Right renal pelvis (tissue), 4 donors: ENCODE measurements at places on chromosomes 16 and 17. TPM values are rescaled to one million over a fixed set of nuclear protein-coding genes. Genes with fewer than 3 reads are reported as not detected.

DNA sequence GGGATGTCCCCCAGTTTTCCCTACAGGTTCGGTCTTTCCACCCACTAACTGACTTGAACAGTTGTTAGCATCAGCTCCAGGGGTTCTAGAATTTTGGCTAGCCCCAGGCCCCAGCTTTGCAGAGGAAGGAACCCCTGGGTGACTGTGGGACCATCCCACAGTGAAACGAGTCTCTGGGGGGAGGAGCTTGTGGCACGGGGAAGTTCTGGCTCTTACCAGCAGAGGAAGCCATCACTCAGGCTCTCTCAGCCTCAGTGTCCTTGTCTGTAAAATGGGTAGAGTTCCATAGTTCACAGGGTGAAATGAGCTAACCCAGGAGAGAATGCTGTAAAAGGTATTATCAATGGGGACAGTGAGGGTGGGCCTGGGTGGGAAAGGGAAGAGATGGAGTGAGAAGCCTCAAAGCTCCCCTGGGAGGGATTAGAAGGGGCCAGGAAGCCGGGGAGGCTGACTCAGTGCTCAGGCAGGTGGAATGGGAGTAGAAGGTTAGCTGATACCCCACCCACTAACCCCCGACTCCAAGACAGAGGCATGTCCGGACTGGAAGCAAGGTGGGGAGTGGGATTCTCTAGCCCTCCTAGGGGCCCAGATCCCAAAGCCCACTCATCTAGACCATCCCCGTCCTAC is 30.9 kb upstream of the CDC42EP4 start:
- no peak for DNase-seq

- no peak for DNase-seq
Measured at GRCh38 chr16:75931970-75932369, 205.7 kb upstream of the CPHXL start.

DNA sequence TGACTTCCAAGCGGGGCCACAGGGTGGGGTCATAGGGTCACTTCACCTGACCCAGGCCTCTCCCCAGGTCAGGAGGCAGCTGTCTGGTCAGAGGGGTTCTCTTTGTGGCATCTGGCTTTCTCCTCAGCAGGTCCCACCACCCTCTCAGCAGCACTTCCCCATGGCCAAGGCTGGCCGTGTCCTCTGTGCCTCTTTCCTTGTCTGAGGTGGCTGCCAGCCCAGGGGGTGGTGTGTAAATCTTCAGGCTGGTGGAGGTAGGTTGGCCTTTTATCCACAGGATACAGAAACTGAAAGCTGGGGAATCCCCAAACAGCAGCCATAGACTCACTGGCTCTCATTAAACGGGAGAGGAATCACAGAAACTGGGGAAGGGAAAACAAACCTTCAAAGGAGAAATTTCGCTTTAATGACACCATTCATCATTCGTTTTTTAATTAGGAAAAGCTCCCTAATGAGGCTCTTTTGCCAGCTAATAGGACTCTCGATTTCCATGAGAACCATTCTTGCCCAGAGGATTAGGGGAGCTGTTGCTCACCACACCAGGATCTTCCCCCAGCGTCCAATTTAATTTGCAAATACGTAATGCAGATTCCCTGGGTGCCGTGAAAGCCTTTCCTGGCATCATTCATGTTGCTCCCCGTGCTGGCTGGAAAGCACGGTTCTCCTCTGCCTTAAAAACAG is 18.0 kb downstream of the C17orf75 start:
- DNase-seq, result no peak

- DNase-seq, result no peak
Measured at GRCh38 chr17:58913971-58914769, 158.5 kb downstream of the PPM1E start.

DNA sequence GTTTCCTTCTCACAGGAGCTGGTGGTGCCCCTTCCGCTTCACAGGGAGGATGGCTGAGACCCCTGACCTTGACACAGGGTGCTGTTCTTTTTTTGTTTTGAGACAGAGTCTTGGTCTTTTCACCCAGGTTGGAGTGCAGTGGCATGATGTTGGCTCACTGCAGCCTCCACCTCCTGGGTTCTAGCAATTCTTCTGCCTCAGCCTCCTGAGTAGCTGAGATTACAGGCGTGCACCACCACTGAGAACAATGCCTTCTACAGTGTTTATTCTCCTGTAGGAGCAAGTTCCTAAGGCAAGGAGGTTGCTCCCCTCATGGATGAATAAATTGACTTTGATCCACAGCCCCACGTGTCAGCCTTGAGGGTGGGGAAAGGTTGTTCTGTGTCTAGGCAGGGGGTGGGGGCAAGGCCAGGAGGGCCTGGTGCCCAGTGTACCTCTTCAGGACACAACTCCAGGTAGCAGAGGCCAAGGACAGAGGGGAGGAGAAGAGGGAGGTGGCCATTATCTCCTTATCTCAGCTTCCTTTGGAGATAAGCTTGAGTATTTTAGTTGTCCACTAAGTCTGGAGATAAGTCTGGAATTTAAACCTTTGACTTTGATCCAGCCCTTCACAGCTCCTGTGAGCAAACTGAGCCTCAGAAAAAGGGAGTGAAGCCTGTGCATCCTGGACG is 159.4 kb downstream of the SEC14L1 start:
- no peak for DNase-seq

- no peak for DNase-seq
Measured at GRCh38 chr16:54672500-54672899, 258.2 kb upstream of the IRX5 start.

- peak; percentile 40 for DNase-seq
Measured at GRCh38 chr16:77660311-77660710, 62.0 kb upstream of the NUDT7 start.

DNA sequence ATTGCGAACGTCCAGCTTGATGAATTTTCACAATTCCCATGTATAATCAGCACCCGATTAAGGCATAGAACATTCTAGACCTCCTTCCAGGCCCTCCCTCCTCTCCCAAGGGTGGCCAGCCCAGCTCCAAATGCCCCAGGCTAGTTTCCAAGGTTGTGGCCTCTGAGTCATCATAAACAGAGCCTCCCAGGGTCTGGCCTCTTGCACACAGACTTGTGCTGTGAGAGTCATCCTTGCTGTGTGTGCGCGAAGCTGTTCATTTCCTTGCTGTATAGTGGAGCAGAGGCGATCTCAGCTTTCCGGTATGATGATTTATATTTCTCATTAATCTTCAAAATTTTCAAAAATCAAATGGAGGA is 20.5 kb upstream of the JPH3 start:
- no peak for DNase-seq

- DNase-seq, result no peak
Measured at GRCh38 chr16:35339337-35339736, 1879.9 kb downstream of the TP53TG3F start.

DNA sequence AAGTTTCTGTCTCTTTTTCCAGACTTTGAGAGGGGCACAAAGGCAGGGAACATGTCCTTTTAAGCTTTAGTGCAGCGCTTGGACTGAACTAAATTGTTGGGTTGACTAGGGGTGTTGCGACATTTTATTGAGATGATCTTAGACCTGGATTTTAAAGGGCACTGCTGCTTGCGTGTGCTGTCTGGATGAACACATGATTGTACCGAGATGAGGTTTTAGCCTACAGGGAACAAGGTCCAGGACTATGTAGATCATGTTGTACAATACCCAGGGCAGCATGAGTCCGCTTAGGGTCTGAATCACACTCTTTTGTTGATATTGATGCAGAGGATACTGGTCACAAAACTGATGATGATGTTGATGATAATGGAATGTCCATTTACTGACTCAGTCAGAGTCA is 5.2 kb upstream of the RGS9 start:
- DNase-seq, result no peak

- peak; percentile 31 for DNase-seq
Measured at GRCh38 chr16:14364386-14365199, 265.5 kb downstream of the PARN start.

DNA sequence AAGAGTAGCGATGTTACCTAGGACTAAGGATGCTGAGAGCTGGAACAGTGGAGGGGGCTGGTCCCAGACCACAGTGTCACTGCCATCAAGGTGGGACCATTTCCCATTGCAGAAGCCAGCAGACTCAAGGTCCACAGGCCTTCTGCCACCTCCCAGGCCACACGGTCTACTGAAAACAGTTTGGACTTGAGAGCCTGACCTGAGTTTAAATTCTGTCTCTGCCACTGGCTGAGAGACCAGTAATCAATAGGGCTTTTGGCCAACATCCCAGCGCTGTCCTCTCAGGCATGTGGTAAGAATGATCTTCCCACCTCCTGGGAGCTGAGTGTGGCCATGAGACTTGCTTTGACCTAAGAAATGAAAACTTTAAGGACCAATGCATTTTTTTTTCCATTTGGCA is 331.4 kb upstream of the CDH5 start:
- no peak for DNase-seq

DNA sequence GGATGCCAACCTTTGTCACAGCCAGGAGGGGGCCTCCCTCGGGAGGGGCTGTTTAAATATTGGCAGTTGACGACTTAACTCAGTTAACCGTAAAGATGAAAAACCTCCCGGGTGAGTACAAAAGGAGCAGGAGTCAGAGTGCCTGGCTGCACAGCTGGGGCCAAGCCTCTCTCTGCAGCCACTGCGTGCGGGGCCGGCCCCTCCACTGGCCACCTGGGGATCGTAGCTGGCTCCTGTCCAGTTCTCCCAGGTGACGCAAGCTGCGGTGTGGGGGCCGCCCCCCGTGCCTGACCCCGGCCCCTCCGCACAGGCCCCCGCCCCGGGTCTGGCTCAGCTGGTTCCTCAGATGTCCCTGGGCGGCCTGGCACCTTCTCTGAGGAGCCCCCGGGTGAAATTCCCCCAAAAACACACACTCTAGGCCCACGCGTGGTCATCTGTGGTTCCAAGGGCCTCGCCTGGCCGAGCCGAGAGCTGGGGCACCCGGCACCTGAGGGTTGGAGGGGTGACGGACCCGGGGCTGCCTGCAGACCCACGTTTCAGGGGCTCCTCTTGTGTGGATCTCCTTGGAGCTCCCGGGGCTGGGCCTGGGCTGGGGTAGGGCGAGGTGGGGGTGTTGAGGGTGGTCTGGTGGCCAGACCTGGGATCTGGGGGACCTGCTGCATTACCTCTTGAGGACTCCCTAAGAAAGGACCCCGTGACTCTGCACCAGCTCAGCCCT is 7.4 kb upstream of the CACNA1H start:
- DNase-seq, result no peak

DNA sequence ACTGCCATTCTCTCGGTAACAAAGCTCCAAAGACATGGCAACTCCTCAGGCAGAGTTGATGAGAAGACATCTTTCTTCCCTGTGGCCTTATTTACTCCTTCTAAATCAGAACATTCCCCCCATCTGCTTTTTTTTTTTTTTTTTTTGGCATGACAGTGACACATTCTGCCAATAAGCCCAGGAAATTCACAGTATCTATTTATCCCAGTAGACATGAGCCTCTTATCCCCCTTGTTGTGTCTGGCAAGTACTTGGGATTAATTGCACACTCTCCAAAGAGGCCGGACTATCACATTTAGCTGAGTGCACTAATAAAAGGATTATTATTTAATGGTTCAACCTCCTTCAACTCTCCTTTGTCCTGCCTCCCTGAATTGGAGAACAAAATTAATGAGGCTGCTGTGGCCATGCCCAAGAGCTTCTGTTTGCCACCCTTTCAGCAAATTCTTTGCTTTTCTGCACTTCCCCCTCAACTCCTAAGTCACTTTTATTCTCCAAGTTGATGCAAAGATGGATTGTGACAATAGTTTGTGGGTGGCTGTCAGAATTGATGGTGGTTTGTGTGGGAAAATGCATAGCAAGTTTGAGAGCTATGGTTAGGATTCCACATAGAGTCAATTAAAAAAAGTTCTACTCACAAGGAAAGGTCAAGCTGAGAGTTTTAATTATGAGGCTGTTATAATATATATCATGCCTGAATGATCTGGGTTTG is 47.2 kb downstream of the GPR139 start:
- no peak for DNase-seq

DNA sequence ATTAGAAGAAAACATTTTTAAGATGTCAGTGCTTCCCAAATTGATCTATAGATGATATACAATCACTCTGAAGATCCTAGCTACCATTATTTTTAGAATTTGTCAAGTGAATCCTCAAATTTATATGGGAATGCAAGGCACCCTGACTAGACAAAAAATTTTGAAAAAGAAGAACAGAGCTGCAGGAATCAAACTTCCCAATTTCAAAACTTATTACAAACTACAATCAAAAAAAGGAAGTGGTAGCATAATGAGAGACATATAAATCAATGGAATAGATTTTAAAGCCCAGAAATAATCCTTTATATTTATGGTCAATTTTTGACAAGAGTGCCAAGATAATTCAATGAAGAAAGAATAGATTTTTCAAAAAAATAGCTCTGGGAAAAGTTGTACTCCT is 198.3 kb upstream of the KCNJ16 start:
- DNase-seq, result no peak

GRCh38 chr17:6276711-6277110 is 158.2 kb downstream of the AIPL1 start:
- DNase-seq, result no peak

DNA sequence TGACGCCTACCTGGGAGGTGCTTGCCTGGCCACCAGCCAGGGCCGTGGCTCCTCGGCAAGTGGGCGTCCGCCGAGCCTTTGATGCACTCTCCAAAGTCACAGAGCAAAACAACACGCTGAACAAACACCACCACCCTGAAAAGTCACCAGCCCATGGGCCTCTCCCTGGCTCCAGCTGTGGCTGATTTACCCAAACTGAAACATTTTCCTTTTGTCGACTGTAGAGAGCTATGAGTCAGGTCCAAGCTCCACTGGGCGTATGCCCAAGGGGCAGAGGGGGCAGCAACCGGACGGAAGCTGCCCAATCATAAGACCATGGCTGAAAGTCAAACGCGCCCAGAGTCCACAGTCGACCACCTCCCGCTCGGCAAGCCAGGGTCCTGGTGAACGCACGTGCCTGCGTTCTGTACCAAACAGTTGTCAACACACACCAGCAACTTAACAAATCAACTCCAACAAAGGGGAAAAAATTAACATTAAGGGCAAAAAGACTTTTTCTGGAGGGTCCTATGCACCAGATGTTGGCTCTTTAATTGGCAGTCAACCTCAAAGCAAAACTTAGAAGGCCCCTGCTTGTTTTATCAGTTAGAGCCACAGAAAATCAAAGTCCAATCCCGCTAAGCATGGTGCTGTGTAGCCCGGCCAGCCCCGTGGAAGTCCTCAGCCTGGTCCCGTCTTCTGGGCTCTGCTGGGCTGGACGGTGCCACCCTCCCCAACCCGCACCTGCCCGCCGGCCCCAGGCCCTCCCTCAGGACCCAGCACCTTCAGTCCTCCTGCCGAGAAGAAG is 47.3 kb downstream of the TBC1D16 start:
- no peak for DNase-seq

DNA sequence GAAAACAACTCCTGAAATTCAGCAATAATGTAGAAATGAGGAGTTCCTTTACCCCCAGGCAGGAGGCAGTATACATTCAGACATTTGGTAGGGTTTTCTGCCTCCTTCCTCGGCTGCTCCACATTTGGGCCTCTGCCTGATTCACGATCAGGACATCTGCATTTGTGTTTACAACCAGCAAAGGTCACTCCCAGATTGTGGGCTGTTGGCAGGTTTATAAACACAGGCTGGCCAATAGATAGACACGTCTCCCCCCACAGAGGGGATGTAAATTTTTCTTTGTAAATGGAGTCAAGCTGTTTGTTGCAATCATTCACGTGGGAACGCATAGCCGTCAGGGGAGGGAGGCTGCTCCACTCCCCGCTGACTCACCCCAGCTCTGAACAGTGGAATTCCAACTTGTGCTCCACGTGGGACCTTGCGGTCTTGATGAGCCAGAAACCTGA is 252.1 kb upstream of the N4BP1 start:
- DNase-seq, result no peak

SRL gene
- 1.2 TPM for polyA plus RNA-seq

COQ9 gene
- 95.8 TPM for polyA plus RNA-seq

ABAT gene
- 59.9 TPM for polyA plus RNA-seq

DPEP2 gene
- polyA plus RNA-seq, result 0.70 TPM

PRRT2 gene
- polyA plus RNA-seq, result 14.7 TPM

UNC13D gene
- polyA plus RNA-seq, result 8.9 TPM

KARS1 gene
- 153 TPM for polyA plus RNA-seq

KCNJ18 gene
- not detected for polyA plus RNA-seq
